ENCODE measurements at places on chromosomes 5 and 9.

DNA sequence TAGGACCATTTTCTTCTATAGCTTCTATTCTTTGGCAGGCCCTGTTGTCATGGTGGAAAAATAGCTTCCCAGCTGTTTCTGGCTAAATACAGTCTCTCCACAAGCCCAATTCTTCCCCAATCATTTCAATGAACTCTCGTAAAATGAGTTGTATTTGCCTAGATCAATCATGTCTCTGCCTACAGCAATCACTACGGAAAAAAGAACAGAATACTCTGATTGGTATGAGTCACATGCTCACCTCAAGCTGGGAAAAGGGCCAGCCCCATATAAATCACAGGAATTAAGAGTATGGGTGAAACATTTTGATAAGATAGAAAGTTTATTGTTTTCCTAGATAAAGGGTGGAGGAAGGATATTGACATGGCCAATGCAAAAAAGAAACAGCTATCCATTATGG lies 711.4 kb downstream of the EFNA5 start:
- no peak for DNase-seq

- no peak for DNase-seq
Observed at GRCh38 chr5:4520559-4520958, 619.6 kb upstream of the ADAMTS16 start.

DNA sequence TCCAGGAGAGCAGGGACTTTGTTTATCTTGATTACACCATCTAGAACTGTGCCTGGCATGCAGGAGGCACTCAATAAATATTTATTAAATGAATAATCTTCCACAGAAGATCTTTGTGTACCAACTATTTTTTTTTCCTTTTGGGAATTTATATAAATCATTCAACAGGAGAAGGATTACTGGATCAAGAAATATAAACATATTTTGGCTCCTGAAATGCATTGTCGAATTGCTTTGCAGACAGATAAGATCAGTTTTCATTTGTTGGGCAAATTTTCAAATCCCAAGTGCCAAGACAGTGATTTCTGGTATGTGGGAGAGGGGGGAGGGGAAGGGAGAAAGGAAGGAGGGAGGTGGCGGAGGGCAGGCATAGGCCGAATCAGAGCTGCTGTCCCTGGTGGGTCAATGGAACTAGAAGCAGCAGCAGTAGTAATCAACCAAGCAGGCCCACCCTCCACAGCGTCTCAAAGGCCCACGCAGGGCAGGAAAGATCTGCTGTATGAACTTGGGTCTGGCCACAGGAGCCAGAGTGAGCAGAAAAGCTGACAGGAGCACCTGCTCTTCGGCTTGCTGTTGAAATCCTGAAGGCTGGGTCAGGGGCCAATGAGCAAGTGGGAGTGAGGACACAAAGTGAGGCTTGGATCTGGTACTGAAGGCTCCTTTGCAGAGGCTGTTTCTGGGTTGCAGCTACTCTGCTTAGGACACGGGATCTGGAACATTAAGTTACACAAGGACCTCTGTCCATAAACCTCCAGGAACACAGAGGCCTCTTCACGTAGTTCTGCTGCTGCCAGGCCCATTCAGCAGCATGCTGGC lies 15.8 kb upstream of the TRAF1 start:
- no peak for DNase-seq

DNA sequence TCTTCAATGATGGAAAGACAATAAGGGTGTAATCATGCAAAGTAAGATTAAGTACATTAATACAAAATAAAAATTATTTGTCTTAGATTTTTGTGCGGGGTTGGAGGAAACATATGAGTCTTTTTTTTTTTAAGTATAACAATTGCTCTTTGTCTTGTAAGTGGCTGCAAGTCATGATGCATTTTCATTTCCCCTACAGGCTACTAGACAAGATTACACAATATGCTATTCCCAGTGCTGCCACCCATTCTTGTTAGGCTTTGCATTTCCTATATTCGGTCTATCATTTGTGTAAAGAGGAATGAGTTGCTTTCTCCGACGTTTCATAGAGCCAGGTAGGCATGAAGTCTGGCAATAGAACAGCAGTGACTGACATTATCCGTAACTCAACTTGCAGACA lies 294.2 kb upstream of the CYLC2 start:
- DNase-seq = no peak

DNA sequence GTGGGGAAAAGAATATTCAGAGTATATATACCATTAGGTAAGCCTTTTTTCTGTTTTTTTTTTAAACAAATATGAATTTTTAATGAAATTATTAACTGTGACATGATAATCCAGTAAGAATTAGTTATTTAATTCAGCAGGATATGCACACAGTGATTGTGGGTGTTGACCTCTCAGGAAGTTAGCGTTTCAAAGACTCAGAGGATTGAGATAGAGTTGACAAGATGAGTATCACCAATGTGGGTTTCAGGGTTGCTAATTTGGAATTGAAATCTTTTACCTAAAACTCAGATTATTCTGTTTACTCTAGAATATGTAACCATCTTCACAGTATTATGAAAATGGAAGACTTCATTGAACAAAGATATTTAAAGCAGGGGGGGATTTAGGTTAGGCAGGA lies 56.2 kb downstream of the FOCAD start:
- DNase-seq = no peak

DNA sequence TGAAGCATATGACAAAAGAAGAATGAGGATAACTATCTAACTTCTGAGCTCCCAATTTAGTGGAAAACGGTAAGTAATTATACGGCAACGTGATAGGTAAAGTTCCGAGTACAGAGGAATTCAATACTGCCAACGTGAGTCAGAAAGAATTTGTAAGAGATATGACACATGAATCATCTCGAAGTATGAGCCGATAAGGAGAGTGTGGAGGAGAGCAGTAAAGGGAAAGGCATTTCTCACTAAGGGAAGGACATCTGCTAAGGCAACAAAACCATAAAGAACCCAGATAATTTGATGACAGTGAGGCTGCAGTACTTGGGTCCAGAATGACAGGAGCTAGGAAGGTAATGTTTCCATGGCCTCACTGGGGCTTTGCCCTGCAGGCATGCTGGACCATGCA lies 11.0 kb downstream of the MPDZ start:
- DNase-seq = no peak
